CD14-positive monocyte (primary cell): ENCODE measurements at places on chromosomes 11 and 22.

DNA sequence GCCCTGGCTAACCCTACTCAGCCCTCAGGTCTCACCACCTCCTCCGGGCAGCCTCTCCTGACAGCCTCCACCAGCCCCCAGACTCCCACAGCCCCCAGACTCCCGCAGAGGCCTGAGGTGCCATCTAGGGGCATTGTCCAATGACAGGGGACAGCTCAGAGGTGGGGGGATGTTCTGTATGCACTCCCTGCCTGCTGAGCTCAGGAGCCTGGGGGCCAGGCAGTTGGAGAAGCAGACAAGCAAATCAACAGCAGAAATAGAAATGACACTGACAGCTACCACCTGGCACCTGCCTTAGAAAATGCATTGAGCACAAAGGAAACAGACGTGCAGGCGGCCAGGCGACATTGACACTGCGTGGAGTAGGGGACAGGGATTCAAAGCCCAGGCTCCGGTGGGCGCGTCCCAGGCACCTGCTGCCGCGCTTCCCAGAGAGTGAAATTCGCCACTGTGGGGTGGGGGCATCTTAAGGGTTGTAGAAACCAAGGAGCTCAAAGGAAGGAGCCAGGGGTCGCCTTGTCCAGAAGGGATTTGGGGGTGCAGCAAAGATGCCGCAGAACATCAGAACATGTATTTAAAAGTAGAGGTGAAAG lies 22.5 kb upstream of the WNT7B start:
- DNase-seq = no peak

- DNase-seq = no peak
Observed at GRCh38 chr11:95512682-95513081, 276.9 kb downstream of the FAM76B start.

DNA sequence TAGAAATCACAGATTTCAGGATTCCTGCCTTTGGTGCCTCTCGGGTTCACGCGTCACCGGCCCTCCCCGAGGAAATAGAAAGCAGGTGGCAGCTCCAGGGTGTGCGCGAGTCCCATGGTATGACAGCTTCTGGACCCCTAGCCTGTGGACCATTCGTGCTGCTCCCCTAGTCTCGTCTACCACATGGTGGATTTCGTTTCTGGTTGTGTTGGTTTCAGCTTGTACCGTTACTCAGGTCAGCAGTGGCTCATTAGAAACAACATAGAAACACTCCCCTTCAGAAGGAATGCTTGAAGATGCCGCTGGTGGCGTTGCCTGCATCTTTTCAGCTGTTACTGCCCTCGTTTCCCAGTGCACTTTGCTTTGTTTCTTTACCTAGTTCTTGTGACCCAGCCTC lies 700 bp downstream of the TTC17 start:
- DNase-seq = no peak

- DNase-seq = no peak
Observed at GRCh38 chr11:83437939-83438338, 151.8 kb upstream of the CCDC90B start.

GRCh38 chr22:36846949-36847348 lies 13.9 kb upstream of the NCF4 start:
- DNase-seq = no peak

DNA sequence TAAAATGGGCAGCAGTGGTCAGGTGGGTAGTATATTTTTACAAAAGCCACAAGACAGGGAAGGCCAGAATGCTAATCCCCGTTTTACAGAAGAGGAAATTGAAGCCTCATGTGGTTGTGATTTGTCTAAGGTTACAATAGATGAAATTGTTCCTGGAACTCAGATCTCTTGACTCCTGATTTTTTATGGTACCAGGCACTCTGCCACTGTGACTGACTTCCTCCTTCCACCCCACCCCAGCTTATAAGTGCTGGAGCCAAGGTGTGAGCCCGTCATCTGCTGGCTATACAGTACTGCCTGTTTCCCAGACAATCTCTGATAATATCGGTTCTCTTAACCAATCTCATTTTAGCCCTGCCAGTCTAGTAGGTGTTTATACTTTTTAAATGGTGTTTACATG lies 1.9 kb downstream of the SLC5A1 start:
- no peak for DNase-seq

DNA sequence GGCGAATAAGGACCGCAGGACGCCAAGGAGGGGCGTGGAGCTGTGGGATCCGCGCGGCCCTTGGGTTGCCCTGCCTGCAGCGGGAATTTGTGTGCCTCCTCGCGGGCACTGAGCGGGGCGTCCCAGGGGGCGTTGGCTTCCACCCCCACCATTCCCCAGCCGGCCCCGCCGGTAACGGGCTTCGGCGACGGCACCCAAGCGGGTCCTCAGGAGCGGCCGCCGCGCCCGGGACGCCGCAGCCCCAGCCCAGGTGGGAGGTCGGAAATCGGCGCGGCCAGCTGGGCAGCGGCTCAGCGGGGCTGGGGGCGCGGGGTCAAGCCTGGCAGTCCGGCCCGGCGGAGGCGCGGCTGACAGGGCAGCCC lies 320 bp downstream of the CLTCL1 start:
- no peak for DNase-seq

GRCh38 chr11:70252844-70253243 lies 17.6 kb upstream of the PPFIA1 start:
- no peak for DNase-seq

DNA sequence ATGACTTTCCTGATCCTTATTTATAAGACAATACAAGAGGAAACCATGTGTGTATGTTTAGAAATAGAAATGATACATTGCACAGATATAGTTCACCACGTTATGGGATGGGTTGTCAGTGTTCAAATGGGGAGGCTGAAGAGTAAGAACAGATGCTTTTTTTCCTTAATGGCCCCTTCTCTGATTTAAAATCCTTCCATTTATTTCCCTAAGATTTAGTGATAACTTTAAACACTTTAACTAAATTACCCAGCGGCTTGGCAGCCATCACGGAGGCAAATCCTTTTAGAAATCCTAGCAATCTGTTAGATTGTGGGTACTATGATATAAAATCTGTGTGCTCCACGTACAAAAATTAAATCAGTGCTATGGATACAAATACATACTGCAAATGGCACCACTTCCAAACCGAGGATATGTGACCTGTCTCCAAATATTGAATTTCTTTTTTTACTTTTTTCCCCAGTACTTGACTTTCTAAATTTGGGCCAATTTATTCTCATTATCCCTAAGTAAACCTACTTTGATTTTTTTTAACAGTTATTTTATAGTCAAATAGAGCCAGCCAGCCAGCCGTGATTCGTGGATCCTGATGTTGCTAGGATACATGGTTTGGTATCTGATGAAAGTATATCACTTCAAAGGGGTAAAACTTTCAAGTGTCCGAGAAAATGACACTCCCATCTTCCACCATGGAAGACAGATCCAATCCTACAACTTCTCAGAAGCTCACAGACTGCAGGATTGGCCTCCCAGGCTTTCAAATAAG lies 46.1 kb downstream of the BDNF start:
- no peak for DNase-seq

DNA sequence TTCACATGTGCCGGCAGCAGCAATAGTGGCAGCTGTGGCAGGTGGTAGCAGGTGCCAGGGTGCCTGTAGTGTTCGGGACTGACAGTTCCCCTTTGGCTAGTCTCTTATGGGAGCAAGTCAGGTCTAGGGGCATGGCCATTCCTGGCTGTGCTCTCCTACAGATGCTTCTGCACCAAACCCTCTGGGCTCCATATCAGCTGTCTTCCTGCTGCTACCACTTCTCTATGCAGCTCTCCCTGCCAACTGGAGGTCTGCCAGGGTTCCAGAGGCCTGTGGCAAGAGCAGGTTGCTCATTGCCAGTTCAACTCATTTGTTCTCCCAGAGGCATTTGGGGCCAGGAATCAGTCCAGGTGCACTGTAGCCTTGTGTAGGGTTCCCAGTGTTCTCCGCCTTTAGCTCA lies 473.7 kb downstream of the JRKL start:
- no peak for DNase-seq

GRCh38 chr11:120675171-120675570 lies 163.6 kb downstream of the GRIK4 start:
- no peak for DNase-seq

GRCh38 chr11:12818333-12819015 lies 144.3 kb downstream of the TEAD1 start:
- no peak for DNase-seq

DNA sequence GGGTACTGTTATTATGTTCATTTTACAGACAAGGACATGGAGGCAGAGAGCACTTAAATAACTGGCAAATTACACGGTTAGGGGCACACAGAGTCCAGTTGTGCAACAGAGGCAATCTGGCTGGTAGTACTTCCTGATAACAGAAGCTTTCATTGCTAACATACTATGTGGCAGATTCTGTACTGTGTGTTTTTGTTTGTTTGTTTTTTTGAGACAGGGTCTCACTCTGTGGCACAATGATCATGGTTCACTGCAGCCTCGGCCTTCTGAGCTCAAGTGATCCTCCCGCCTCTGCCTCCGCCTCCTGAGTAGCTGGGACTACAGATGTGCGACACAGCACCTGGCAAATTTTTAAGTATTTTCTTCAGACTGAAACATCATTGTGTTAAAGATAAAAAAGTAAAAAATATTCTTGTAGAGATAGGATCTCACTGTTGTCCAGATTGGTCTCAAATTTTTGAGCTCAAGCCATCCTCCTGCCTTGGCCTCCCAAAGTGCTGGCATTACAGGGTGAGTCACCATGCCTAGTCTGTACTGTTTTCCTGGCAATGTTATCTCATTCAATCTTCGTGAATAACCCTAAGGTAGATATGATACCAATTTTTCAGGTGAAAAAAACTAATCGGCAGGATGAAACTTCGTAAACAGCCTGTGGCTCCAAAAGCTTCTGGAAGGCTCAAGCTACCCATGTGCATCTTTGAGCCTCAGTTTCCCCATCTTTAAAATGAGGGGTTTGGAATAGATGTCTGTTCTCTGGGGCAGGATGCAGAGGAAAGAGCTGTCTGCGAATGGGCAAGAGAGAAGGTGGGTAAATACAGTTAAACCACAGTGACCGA lies 921 bp upstream of the NUCB2 start:
- DNase-seq = peak; percentile 58

- DNase-seq = no peak
Observed at GRCh38 chr11:7903940-7904339, 27.1 kb downstream of the OR10A6 start.

DNA sequence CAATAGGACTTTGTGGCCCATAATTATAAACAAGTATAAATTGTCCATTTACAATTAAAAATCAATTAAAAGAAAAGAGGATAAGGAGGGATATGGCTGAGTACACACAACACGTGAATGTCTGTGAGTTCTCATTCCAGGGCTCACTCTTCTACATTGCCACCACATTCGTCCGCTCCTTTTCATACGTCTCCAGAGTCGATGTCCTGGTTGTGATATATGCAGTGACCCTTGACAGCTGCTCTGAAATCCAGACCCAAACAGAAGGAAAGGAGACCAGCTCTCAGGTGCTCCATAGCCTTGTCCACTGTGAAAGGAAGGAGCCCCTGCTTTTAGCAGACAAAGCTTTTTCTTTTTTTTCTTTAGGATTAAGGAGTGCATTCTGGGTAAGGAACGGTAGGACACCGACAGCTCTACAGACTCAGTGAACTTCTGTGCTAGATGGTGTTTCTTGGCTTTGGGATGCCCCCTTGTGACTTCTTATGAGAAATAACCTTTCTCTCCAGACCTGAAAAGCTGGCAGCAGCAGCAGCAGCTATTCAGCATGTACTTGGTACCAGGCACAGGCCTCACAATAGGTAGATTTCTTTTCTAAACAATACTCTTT lies 19.7 kb upstream of the DNAJB13 start:
- DNase-seq = no peak

- no peak for DNase-seq
Observed at GRCh38 chr11:328012-328411, 7.4 kb upstream of the IFITM3 start.
